Tibial nerve (tissue), 4 donors: ENCODE measurements at places on chromosomes 1 and 21. TPM values are rescaled to one million over a fixed set of nuclear protein-coding genes. Genes with fewer than 3 reads are reported as not detected.
A peak's percentile ranks its signal among the peaks of the same experiment; 100 is the strongest.

IL19 gene
- not detected for total RNA-seq

KRTAP7-1 gene
- not detected for total RNA-seq

- H3K4me3 ChIP-seq = no peak overlapping the region
- no peaks in the 10 kb centered on the region for H3K36me3 ChIP-seq
- peak overlapping the region; percentile 69 for H3K27ac ChIP-seq
- H3K27me3 ChIP-seq = no peaks in the 10 kb centered on the region
- DNase-seq = peak; percentile 63
- peaks cover 20% of the 10 kb centered on the region for H3K4me1 ChIP-seq
Measured at GRCh38 chr1:51642739-51643142, 25.8 kb downstream of the OSBPL9 start.

- H3K4me1 ChIP-seq = peaks cover 11% of the 10 kb centered on the region
- DNase-seq = no peak
- no peaks in the 10 kb centered on the region for H3K36me3 ChIP-seq
- H3K27me3 ChIP-seq = no peaks in the 10 kb centered on the region
- no peak within 1 kb of the TSS for H3K27ac ChIP-seq
Measured at GRCh38 chr1:51990478-51990965, at the start of gene RAB3B. Gene RAB3B, minus strand, starts transcription at chr1:51990700. Its CDS starts 13,583 bp downstream, at chr1:51977117.

GRCh38 chr1:154663471-154664060 is 55.6 kb upstream of the ADAR start:
- peaks cover 10% of the 10 kb centered on the region for H3K27me3 ChIP-seq
- no peaks in the 10 kb centered on the region for H3K36me3 ChIP-seq
- H3K27ac ChIP-seq = no peak overlapping the region
- H3K4me1 ChIP-seq = no peaks in the 10 kb centered on the region
- DNase-seq = no peak

DNA sequence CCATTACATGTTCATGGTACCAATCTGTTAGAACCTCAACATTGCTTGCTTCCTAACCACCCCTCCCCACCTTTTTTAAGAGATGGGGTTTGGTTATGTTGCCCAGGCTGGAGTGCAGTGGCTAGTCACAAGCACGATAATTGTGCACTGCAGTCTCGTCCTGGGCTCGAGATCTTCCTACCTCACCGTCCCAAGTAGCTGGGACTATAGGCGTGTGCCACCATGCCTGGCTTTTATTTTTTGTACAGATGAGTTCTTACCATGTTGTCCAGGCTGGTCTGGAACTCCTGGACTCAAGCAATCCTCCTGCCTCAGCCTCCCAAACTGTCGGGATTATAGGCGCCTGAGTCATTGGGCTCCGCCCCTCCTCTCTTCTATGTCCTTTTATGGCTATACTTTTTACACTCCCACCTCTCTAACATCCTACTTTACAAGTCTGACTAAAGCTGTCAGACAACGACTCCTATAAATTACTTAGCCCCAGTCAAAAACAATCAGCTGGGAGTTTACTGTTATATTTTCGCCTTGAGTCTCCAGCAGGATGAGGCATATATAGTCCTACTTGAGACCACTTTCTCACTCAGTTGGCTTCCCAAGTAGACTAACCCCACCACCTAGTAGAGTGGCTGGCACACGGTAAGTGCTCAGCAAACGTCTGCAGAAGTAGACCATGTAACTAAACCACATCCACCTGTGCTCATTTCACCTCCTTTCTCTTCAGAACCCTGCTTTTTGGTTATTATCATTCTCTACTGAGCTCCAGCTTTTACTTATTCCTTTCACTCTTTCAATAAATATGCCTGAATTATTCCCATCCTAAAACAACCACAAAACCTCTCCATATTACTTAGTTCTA is 13.8 kb downstream of the ENSA start:
- no peak for DNase-seq
- H3K4me3 ChIP-seq = no peak overlapping the region
- H3K27me3 ChIP-seq = no peaks in the 10 kb centered on the region
- H3K4me1 ChIP-seq = peaks cover 28% of the 10 kb centered on the region
